ENCODE measurements at places on chromosomes 11 and 22.

GRCh38 chr11:47916361-47916841 is 64.0 kb upstream of the PTPRJ start:
- DNase-seq: no peak

- peak; percentile 20 for DNase-seq
Observed at GRCh38 chr11:126194121-126194543, 17.3 kb downstream of the RPUSD4 start.

DNA sequence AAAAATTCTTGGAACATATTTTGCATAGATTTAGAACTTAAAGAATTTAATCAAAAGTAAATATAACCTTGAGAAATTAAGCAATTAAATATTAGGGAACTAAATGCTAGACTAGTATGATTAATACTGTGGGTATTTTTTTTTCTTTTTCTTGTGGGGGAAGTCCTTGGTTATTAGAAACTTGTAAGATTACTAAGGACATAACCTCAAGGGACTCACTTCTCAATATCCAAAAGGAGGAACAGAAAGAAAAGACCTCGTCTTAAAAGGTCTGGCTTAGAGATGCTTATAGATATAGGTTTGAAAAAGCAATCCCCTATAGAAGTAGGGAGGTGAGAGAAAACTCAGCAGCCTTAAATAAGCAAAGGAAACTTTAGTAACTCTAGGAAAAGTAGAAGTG is 368.5 kb downstream of the INSC start:
- no peak for DNase-seq

DNA sequence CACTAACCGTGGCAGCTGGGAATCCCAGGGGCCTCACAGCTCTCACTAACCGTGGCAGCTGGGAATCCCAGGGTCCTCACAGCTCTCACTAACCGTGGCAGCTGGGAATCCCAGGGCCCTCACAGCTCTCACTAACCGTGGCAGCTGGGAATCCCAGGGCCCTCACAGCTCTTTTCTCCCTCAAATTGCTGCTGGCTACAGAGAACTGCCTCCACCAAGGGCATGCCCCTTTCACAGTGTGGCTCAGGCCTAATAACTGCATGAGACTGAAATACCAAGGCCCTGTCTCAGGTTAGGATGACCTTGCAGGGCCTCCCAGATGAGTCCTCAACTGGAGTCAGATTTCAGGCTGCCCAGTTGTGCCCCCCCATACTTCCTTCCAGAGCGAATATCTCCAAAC is 35.1 kb upstream of the GGTLC2 start:
- no peak for DNase-seq

DNA sequence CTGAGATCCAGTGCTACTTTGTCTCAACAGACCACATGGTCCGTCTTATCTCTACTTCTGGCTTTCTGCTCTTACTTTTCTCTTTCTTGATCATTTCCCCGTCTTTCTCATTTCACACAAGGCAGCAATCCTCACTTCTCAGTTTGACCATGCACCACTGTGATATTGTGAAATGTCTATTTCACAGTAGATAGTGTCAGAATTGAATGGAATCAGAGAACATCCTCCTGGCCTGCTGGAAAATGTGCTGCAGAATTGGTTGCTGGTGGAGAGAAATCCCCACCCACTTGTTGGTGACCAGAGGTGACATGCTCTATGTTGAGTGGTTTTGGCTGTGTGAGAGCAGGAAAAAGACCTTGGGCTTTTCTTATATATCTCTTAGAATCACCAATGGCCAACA is 57.8 kb upstream of the RCN1 start:
- no peak for DNase-seq

DNA sequence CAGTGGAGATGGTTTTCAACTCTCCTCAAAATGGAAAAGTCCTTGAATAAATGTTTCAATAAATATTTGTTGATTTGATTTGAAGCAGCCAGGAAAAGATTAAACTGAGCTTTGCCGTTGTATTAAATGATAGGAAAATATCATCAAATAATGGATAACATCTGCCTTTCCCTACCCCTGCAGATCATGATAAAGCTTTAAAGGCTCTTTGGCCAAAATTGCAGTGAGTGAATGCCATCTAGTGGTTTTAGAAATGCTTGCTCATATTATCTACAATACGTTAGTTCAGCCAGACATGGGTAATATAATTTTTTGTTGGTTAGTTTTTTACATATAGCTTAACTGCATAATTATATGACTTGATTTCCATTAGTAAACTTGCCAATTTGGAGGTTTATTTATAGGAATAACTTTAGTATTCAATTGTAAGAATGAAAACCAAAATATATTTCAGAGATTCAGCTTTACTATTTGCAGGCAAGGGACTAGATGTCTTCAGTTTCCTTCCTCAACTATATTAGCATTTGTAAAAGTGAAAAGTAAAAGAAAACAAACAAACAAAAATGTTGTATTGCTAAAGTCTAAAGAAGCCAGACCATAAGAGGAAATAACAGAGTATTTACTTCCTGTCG is 159.2 kb downstream of the MSANTD4 start:
- DNase-seq: no peak

DNA sequence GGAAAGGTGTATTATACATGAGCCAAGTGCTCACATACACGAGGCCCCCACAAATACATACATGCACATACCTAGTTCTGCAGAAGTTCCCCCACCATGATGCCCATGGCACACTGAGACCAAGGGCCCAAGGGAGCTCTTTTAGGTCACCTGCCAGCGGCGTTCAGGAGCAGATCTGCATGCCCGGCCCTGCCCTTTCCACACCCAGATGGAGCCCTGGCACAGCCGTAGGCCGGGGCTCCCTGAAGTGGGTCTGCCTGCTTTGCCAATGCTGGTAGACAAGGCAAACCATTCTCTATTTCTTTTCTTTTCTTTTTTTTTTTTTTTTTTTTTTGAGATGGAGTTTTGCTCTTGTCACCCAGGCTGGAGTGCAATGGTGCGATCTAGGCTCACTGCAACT is 21.5 kb downstream of the NFAM1 start:
- DNase-seq: no peak

- DNase-seq: no peak
Observed at GRCh38 chr11:12889243-12889642, 119.9 kb upstream of the RASSF10 start.

DNA sequence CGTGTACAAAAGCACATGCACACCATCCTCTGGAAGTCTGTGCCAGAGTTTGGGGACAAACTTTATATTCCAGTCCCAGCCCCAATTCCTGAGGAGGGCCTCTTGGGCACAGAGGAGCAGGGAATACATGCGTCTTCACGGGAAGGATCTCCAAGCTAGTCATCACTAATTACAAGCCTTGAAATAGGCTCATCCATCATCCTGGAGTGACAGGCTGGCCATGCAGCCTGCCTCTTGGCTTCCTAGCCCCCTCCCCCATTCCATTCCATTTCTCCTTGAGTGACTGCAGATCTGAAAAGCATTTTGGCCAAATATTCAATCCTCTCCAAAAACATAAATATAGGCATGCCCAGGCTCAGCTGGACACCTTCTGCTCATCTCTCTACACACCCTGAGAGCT is 24.8 kb downstream of the SERPING1 start:
- no peak for DNase-seq

DNA sequence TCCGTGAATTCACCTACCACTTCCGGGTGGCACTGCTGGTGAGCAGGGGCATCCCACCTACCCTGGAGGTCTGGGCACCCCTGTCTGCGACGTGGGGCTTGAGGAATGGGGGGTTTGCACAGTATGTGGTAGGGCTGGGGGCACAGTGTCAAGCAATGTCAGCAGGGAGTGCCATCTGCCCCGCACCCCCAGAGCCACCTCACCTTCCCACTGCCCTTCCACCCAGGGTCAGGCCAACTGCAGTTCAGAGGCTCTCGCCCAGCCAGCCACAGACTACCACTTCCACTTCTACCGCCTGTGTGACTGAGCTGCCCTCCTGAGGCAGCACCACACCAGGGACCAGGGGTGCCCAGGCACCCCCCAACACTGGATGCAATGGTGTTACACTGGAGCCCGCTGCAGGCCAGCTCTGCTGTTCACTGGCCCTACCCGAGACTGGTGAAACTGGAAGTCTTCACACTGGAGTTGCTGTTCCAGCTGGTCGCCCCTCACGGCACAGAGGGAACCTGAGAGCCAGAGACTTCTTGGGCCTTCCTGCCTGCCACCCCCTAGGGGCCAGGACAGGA is 6.5 kb downstream of the TMEM258 start:
- DNase-seq: no peak

DNA sequence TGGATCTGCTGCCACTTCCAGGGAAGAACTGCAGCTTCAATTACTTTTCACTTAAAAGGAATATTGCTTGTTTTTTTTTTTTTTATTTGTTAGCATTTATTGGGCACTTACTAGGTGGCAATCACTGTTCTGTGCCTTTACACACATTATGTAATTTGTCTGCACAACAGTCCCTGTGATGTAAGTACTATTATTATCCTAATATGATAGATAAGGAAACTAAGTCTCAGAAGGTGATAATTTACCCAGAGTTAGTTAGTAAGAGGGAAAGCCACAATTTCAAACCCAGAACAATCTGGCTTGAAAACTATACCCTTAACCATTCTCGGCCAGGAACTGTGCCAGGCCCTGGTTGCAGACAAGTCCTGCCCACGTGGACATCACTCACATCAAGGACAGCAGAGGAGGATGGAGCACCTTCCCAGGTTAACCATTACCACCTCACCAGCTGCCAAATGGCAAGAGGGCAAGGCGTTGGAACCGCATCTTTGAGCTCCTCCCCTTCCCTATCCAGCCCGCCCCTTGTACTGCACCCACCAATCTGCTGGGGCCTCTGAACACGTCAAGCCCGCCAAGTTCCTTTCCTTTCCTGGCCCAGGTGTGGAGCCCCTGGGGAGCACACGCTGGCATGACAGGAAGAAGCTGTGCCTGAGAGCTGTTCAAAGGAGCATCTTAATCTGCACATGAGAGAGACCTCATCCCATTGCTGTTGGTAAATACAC is 78.4 kb downstream of the NAV2 start:
- no peak for DNase-seq

GRCh38 chr11:94665116-94665659 is 98.0 kb downstream of the PIWIL4 start:
- no peak for DNase-seq

- DNase-seq: no peak
Observed at GRCh38 chr11:75499423-75500190, 26.1 kb downstream of the GDPD5 start.

- no peak for DNase-seq
Observed at GRCh38 chr11:40435344-40435743, 1024.1 kb downstream of the LRRC4C start.

- no peak for DNase-seq
Observed at GRCh38 chr11:7892059-7892699, 38.9 kb downstream of the OR10A6 start.

DNA sequence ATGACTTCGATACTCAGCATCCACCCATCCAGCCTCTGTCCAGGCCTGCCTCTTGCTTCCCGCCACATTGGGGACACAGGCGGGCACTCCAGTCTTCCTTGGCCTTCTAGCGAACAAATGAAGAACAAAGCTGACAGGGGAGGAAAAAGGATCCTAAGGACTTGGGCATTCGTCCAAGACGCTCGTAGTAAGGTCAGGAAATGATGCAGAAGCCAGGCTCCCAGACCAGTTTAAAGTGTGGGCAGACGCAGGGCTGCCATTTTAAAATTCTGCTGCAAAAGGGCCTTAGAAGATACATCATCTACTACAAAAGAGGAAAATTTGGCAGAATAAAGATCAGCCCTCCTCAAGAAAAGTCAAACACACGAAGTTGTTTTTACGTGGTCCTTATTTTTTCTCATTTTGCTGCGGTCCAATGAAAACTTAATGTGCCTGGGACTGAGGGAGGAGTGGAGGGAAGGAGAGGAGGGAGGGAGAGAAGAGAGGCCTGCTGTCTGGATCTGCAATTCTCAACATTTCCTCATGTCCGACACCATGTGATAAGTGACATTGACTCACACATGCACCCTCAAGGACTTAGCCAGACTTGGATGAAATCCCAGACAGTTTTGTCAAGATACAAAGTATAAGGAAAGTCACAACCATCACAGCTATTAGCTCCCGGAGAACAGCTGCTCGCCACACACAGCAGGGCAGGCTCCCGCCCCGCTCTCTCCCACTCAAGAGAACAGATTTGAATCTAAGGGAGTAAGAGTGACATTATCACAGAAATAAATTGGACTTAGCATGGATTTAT is 5.7 kb downstream of the DNAL4 start:
- DNase-seq: no peak

DNA sequence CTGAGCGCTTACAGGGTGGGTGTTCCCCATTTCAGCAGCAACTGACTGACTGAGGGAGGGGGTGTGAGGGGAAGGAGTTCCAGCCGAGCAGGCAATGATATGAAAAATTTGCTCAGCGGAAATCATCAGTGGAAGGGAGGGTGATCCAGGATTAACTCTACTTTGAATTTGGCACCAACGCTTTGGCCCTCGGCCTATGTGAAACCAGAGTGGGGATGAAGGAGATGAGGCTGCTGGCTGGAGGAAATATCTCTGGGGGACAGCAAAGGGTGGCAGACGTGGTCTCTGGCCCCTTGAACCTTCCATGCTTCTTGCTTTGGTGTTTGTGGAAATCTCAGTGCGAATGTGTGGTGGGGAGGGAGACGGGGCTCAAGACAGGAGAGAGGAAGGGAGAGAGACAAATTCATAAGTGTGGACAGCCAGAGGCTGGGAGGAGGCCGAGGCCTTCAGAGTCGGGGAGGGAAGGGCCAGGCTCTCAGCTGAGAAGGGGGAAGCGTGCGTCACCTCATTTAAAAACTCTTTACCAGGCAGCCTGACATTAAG is 83.6 kb downstream of the FDX1 start:
- no peak for DNase-seq

- no peak for DNase-seq
Observed at GRCh38 chr11:69866648-69867047, 47.4 kb upstream of the FGF3 start.

- DNase-seq: no peak
Observed at GRCh38 chr22:35961480-35962295, 66.9 kb downstream of the RBFOX2 start.

GRCh38 chr11:115458877-115459276 is 45.3 kb downstream of the CADM1 start:
- DNase-seq: no peak

DNA sequence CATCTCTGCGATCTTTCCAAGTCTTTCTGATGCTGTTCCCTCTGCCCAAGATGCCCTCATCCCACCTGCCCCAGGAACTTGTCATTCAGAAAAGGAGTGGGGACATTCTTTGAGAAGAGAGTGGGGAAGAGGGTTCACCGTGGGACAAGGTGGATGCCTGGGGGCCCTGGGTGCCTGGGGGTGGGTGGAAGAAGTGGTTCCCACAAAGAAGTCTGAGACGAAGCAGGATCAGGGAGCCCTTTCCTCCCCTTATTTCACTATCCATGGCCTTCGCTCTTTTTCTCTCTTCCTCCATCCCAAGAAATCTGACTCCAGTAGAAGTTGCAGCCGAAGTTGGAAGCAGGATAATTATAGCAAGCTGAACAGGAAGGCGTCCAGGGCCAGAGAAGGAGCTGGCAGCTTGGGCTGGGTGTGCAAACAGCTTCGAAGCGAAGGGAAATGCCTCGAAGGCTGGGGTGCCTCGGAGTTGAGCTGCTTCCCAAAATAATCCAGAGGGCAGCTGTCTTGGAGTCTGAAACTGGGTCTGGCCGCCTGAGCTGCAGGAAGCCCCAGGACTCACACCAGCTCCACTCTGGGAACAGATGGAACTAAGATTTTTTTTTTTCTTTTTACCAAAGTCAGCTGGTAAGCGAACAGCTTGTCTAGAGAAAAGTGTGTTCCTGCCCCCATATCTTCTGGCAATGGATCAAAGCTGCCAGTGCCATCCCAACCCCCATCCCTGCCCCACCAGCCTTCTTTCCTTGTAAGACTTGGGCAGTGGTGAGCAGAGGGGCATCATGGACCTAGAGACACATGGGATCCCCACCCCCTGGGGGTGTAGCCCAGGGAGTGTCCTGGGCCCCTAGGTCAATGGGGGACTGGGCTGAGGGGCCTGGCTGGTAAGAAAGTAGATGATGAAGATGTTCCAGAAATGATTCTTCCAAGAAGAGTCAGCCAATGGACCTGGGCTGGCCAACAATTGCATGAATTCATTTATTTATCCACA is 31.5 kb downstream of the PARVG start:
- no peak for DNase-seq
